ENCODE measurements at places on chromosomes 13 and 19.

DNA sequence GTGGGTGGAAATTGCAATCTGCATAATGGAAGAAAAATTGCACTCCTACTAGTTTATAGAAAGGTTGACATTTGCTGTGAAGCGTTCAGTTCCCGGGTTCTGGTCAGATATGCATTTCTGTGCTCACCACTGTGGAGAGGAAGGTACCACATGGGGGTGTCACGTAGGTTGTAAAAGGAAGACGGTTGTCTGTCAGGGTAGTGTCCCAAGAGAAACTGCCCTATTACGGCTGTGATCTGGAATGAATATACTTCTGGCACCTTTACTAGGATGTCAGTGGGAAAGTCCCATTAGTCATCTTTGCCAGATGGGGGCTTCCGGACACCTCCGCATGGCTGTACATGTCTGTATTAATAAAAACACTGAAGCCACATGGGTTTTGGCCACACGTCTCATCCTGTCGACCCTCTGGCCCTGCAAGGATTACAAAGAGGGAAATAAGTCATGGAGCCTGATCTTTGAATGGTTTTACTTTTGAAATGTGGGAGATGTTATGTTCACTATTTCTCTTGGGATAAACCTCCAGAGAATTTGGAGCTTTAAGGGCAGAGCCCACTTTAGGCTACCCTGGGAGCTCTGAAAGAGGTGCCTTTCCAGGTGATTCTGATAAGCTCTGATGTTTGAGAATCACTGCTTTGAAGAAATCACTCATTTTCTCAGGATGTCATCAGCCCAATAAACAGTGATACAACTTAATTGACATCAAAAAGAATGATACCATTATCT, 133.9 kb downstream of the AKAP11 start:
- DNase-seq = peak; percentile 28

DNA sequence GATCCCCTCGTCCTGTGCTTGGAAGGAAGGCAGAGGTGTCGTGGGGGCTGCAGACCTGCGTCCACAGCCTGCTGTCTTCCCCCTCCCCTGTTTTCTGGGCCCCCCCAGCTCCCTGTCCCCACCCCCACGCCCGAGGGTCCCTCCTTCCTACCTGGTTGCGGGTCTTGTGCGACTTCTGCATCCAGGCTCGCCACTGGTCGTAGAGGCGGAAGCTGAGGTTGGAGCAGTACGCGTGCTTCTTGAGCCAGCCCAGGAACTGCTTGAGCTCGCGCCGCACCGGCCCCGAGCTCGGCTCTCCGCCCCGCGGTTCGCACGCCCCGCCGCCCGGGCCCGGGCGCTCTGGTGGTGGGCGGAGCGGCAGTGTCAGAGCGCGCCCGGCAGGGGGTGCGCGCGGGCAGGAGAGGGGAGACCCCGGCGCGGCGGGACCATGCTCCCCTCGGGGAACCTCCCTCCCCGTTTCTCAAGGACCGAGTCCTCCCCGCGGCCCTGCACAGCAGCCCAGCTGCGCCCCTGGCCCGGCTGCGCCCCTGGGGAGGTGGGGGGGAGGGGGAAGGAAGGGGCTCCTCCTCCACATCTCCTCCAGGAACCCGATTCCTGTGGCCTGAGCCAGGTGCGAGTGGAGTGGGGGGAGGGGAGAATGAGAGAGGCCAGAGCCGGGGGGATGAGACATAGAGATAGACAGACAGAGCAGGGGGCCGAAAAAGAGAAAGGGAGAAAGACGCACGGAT, 5.7 kb downstream of the REX1BD start:
- DNase-seq = peak; percentile 88

- DNase-seq = no peak
Measured at GRCh38 chr19:47445937-47446402, 25.7 kb downstream of the SLC8A2 start.

DNA sequence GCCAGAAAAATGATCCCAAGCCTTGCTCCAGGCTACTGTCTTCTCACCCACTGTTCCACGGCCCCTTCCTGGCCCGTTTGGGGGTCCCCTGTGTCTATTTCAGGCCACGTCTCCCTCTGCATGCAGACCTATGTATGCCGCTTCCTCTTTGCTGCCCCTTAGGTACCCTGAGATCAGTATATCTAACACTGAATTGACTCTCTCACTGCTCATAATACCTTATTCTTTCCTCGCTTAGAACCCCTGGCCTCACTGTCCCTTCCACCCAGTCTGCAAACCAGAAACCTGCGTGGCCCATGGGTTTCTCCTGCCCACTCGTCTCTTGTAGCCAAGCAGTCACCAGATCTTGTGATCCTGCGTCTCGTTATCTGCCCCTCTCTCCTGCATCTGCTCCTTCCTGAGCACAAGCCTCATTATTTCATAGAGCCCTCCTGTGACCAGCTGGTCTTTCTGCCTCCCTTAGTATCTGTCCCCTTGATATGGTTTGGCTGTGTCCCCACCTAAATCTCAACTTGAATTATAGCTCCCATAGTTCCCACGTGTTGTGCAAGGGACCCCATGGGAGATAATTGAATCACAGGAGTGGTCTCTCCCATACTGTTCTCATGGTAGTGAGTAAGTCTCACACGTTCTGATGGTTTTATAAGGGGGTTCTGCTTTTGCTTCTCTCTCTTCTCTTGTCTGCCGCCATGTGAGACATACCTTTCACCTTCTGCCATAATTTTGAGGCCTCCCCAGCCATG, 109.0 kb upstream of the RNF113B start:
- DNase-seq = no peak

DNA sequence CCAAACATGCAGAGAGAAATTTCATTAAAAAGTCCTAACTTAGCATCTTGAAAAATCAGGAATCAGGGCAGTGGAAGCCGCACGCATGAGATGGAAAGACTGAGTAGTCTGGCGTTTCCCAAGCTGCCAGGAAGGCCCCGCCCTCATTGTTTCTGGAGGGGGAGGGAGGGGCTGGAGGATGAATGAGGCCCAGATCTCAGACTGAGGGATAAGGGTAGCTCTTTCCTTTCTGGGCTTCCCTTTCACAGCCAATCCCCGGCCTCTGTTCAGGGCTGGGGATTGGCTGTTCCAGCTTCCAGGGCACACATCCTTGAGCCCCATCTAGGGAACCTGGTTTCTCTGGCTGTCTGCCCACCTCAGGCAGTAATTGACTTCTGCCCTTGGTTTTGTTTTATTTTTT, 7.3 kb downstream of the C19orf53 start:
- no peak for DNase-seq

- DNase-seq = no peak
Measured at GRCh38 chr13:51257187-51257586, 35.0 kb downstream of the FAM124A start.

DNA sequence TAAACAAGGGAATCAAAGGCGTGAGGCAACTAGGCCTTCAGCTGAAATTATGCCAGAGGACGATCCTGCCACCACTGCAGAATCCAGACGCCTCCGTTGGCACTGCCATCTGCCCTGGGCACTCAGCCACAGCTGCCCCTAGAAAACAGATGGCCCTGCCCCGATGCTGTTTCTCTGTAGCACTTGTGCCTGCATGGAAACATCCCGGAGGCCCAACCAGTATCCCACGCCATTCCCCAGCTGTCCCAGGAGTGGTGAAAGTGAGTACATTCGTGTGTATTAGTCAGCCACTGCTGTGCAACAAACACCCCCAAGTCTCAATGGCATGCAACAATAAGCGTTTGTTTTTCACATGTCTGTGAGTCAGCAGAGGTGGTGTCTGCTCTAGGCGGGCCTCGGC, 8.9 kb upstream of the CRTC1 start:
- no peak for DNase-seq

GRCh38 chr19:46824890-46825730, 25.5 kb downstream of the AP2S1 start:
- no peak for DNase-seq

DNA sequence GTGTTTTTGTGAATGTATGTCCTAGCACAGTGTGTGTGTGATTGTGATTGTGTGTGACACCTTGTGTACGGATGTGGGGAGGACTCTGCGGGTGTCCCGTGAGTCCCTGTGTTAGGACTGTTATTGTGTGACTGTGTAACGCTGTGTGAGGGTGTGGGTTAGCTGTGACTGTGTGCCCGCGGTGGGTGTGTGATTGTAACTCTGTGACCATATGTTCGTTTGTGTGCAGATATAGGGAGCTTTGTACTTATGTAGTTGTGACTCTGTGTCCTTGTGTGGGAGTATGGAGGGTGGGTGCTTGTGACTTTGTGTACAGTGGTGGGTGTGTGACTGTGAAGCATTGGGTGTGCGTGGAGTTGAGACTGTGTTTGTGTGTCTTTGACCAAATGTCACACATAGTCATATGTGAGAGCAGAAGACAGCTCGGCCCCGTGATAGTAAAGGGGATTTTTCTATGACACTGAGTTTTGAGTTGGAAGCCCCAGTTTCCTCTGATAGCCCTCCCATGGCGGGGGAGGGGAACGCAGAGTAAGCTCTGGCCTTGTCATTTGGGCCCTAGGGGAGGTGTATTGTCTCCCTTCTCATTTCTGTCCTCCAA, 949 bp upstream of the ZNF260 start:
- DNase-seq = peak; percentile 14

GRCh38 chr13:92827503-92827902, 399.1 kb upstream of the GPC6 start:
- no peak for DNase-seq

DNA sequence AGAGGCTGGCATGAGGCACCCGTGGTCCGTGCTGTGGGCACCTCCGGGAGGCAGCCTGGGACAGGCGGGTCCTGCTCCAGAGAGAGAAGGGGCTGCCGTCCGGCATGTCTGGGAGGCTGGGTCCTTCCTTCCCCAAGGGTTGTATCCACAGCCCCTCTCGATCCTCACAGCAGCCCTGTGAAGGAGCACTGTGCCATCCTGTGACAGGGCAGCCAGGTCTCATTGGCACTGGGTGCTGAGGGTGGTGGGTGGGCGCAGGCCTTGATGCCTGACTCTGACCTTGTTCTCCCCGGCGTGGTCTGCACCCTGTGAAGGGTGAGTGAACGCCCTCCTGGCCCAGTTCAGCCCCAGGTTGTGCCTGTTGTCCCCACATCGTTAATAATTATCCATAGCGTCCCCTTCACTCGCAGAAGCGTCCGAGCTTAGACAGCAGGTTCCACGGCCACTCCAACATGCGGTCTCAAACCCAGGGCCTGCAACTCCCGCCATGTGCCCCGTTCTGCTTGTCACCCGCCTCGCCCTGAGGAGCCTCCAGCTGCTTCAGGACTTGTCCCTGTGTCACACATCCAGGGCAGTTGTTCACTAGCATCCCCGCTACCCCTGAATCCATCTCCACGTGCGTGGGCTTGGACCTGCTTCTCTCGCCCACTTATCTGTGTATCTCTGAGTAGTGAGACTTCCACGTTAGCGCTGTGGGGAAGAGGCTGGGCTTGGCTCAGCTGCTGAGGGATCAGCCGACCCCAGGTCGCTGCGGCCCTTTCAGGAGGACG, 10.6 kb downstream of the ATP11A start:
- DNase-seq = no peak

DNA sequence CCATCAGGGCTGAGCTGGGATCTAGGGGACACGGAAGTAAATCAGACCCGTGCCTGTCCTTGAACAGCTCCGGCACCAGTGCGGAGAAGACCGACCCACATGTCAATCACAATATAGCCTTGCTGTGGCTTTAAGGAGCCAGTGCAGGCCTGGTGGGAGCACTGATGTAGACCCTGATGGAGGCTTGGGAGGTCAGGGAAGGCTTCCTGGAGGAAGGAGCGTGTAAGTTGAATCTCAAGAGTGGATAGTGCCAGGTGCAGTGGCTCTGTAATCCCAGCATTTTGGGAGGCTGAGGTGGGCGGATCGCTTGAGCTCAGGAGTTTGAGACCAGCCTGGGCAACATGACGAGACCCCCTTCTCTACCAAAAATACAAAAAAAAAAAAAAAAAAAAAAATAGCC, 10.8 kb upstream of the CACNG8 start:
- DNase-seq = no peak

DNA sequence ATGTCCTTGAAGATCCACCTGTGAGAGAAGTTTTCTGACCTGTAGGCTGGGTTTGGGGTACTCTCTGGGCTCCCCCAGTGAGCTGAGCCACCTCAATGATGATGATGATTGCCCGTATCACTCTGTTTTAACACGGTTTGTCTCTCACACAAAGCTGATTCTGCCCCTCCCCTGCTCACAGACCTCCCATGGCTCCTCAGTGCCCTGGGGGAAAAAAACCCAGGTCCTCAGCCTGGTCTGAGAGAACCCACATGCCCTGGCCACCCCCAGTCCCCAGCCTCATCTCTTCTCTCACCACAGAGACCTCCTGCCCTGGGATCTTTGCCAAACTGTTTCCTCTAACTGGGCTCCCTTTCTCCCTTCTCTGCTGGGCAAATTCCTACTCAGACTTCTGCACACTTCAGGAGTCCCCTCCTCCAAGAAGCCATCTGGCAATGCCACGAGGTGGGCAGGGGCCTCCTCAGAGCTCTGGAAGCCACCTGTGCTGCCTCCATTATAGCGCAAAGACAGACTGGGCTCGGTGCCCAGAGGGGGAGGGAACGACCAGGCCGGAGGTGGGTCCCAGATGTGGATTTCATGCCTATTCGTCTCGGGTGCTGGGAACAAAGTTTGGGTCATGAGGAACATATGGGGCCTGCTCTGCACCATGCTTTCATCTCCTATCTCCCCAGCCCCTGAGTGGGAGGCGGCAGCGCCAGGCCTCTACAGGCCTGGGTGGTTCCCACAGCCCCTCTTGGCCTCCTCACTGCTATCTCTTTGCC, 8.5 kb upstream of the CA11 start:
- DNase-seq = no peak

DNA sequence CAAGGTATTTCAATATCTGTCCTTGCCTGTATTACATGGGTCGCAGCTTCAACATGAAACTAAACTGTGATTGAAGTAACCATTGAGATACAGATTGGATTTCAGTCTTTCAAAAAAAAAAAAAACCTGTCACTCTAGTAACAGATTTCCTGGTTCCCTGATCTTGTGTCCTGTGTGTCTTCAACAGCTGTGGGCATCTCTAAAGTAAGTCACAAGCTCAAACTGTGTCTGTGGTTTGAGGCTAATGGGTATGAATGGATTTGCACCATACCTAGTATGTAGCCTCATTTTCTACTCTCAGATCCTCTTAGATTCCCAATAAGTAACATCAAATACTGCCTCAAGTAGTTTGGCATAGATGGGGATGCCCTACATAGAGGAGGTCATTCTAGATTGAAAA, 300.1 kb downstream of the COG6 start:
- no peak for DNase-seq

- DNase-seq = no peak
Measured at GRCh38 chr13:95239283-95239682, 62.0 kb downstream of the ABCC4 start.

DNA sequence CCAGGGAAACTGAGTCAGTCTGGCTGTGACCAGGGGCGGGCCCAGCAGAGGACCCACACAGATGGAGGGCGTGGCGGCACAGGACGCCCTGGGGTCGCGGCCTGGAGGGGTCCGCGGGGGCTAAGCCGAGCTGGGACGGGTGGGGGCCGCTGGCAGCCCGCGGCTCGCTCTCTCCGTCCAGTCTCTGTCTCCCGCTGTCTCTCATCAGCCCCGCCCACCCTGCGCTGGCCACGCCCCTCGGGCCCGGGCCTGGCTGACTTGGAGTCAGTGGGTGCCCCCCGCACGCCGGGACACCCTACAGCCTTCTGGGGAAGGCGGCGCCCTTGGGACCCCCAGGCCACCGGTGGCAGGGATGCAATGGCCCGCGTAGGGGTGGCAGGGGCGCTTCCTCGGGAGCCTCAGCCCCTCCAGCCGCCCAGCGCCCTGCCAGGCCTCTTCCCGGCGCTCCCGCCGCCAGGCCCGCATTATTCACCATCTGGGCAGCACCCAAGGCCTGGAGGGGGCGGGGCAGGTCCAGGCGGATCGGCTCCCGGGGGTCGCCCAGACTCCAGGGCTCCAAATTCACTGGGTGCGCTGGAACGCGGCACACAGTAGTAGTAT, at the start of gene TBXA2R:
Gene TBXA2R (minus strand): TSS at position 186 of the 600 bp plus-strand sequence. CDS start 6,241 bp downstream, outside the sequence.
- peak; percentile 81 for DNase-seq

Data from activated naive CD4-positive, alpha-beta T cell treated with anti-CD3 and anti-CD28 coated beads, Interleukin-2, amount 50 U/mL, for 72 hours (primary cell).